ENCODE measurements at places on chromosomes 2 and 18.
A peak's percentile ranks its signal among the peaks of the same experiment; 100 is the strongest.

DNA sequence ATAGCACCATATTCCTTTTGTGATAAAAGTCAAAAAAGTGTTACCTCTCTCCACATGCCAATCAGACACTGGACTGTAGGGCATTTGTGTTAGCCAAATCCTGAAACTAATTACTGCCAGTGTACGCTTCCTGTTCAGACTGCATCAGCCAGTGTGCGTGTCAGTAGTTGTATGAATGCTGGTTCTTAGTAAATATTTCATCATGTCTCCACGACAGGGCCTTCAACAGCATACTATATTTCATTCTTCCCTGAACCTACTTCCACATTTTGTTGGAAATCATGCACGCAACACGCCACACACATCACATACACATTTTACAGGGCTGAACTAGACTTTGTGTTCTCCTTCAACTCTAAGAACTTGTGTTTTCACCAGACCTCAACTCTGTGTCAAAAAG is 77.5 kb downstream of the EPB41L3 start:
- DNase-seq: no peak

- DNase-seq: no peak
Observed at GRCh38 chr18:73408469-73408868, 540.7 kb upstream of the NETO1 start.

GRCh38 chr2:160735696-160736095 is 242.1 kb upstream of the RBMS1 start:
- no peak for DNase-seq

GRCh38 chr2:151289972-151290866 is 751 bp upstream of the NMI start:
- DNase-seq: no peak

GRCh38 chr2:209579230-209579749 is 155.4 kb downstream of the MAP2 start:
- no peak for DNase-seq

DNA sequence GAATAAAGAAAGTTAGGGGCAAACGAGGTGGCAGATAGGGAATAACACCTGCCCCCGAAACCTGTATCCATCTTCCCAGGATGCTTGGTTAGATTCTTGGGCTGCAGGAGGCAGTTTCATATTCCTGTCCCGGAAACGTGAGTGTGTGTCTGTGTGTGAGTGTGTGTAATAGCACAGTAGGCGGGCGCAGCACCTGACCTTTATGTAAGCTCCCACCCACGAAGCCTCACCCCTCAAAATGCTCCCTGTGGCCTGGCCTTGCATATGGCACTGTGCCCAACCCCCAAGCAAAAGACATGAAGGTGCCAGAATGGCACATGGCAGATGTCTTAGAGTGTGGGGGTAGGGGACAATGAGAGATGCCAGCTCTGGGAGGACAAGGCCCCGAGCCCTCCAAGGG is 48.9 kb downstream of the EFR3B start:
- no peak for DNase-seq

- no peak for DNase-seq
Observed at GRCh38 chr2:135893374-135893794, 17.1 kb upstream of the MCM6 start.

DNA sequence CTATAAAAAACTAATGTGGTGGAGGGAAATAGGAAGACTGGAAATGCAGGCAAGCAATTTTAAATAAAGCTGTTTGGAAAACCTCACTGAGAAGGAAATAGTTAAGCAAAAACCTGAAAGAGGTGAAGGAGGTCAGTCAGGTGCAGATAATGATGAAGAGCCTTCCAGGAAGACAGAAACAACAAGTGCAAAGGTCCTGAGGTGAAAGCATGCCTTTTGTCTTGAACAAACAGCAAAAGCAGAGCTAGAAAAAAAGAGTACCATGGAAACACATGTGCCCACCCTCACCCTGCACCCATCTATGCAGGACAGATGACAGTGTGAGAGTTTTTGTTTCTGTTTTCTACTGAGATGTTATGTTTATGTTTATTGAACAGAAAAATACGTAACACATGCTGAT is 8.1 kb upstream of the ZBTB14 start:
- no peak for DNase-seq

GRCh38 chr2:162967147-162967546 is 128.6 kb upstream of the KCNH7 start:
- DNase-seq: no peak

GRCh38 chr2:129056309-129056958 is 737.8 kb upstream of the HS6ST1 start:
- no peak for DNase-seq

DNA sequence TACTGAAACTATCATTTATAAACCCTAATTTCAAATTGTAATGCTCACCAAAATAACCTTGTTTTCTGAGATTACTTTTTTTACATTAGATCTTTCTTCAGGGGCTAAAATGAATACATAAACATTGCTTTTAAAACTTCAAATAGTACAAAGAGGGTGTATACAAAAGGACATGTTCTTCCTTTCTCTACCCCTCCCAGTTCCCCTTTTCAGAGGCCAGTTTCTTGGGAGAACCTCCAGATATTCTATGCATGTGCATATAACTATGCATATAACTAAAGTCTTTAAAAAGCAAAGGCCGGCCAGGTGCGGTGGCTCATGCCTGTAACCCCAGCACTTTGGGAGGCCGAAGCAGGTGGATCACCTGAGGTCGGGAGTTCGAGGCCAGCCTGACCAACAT is 10.6 kb upstream of the FAM117B start:
- no peak for DNase-seq

- no peak for DNase-seq
Observed at GRCh38 chr2:227536445-227536844, 62.2 kb upstream of the SCYGR2 start.

DNA sequence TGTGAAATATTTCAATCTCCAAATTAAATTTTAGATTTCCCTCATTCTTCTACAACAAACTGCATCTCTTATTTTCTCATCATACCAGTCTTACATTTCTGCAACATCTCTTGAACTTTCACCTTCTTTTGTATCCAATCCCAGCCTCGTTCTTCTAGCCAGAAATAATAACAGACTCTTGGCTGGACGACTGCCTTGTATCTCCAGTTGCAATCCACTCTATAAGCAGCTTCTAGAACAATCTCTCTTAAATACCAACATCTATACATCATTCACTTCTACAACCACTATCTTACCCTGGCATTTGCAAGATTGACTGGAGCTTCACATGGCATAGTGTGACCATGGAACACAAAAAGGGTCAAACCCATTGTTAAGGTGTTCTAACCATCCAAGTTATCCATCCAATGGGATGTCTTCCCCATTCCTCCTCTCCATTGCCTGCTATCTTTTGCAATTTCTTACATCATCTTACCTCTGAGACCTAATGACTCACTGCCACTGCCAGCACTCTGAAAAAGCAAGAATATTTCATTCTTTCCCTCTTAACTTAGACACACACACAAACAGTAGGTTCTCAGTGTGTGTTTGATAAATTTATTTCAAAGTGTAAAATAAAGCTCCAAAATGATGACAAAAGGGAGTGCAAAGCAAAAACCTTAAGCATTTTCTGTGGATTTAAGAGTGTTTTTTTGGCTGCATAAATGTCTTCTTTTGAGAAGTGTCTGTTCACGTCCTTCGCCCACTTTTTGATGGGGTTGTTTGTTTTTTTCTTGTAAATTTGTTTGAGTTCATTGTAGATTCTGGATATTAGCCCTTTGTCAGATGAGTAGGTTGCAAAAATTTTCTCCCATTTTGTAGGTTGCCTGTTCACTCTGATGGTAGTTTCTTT is 145.6 kb downstream of the METTL4 start:
- no peak for DNase-seq

- DNase-seq: no peak
Observed at GRCh38 chr2:58812771-58813344, 571.7 kb upstream of the FANCL start.

DNA sequence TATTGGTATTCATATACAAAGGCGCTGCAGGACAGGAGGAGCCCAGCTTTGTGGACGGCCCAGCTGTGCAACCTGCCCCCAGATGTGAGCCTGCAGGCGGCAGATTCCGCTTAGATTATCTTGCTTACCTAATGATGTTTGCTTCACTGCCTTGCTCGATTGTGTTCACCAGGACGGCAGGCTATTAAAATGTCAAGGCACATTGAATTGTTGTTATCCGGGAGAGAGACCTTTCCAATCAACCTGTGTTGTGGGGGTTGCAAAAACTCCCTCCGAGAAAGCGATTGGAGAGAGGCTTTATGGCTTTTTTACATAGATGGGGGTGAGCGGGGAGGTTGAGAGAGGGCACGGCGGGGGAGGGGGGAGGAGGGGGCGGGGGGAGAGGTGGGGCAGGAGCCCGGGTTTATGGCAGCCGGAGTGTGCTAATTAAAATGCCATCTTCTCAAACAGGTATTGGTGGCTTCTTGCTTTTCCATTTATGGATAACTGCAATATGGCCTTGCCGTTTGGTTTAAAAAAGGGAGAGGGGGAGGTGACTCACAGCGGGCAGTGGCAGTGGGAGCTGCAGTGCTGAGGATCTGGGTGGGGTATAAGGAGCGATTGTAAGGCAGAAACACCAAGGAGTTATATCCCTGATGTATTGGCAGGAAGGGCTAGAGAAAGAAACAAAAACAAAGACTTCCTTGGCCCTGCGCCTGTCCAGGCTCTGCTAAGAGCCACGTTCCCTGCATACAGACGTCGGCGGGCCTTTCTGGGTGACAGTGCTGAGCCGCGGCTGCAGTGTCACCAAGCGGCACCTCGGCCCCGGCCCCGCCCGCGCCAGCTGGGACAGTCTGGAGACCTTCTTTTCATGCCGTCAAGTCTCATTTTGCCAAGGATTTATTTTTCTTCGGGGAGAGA is 97.2 kb downstream of the INSIG2 start:
- DNase-seq: peak; percentile 14

GRCh38 chr2:11824901-11825828 is 78.7 kb downstream of the LPIN1 start:
- DNase-seq: no peak

- no peak for DNase-seq
Observed at GRCh38 chr2:199862788-199863187, 11.8 kb upstream of the FTCDNL1 start.

GRCh38 chr18:64803471-64803870 is 654.6 kb upstream of the LINC00305 start:
- no peak for DNase-seq

GRCh38 chr2:88950010-88950409 is 258.5 kb downstream of the RPIA start:
- DNase-seq: no peak

DNA sequence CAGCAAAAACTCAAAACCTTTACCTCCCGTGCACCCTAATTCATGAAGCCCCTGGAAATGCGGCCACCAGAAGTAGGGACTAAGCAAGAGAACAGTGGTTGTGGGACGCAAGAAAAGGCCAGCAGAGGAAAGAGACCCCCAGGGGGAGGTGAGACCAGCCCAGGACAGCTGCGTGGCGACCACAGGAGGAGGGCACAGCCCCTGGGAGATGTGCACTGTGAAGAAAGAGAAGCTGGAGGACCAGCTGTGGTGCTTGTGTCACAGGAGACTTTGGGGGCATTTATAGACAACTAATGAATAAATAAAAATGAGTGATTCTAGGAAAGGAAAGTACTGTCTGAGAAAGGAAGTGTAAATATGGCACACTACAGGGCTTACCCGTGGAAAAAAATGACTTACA is 263.8 kb downstream of the EIPR1 start:
- no peak for DNase-seq

DNA sequence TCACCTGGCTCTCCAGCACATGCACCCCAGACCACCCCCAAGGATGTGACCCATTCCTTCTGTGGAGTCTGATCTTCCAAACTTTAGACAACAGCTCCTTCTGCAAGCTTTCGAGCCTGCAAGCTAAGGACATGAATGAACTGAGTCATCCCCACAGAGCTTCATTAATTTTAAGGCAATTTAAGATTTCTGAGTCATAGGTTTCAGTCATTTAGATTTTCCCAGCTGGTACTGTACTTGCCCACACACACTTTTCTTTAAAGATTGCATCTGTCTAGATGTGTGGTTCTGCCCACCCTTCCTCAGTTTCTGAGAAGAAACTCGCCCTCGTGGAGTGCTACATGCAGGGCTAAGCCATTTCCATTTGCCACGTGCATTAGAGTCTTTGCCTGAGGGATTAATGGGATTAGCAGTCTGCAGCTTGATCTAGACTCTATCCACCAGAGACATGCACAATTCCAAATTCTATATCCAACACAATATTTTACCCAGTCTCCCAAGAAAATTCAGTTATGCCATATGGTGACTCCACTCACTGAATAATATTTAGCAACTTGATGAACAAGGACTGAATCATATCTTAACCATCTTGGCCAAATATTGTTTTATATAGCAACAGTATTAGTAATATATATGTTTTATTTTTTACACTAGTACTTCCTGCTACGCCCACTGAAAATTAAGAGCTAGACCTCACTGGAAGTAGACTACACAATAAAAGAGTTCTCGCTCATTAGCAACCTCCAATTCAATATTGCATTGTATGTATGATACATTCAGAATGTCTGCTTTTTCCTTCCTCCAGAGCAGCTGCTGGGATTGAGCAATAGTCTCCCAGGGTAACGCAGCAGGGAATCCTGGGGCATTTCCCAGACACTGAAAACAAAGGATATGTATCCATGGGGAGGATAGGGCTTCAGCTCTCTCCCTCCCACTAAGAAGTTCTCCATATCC is 14.3 kb upstream of the TRIB2 start:
- no peak for DNase-seq

DNA sequence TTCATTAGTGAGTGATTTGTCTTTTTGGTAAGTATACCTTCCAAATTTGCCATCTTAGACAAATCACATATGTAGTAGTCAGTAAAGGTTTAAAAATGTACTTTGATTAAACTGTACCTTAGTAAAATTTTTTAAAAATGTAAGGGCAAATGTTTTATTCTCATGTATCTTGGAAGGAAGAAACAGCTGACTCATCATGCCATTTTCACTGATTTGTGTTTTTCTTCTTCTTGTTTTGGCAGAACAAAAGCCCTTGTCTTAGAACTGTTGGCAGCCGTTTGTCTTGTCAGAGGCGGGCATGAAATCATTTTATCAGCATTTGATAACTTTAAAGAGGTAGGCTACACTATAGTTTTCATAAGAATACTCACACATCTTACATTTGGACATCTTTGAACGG is 136.5 kb downstream of the PRPF40A start:
- no peak for DNase-seq

- DNase-seq: peak; percentile 67
Observed at GRCh38 chr2:70984576-70985282, 6.3 kb downstream of the ANKRD53 start.

DNA sequence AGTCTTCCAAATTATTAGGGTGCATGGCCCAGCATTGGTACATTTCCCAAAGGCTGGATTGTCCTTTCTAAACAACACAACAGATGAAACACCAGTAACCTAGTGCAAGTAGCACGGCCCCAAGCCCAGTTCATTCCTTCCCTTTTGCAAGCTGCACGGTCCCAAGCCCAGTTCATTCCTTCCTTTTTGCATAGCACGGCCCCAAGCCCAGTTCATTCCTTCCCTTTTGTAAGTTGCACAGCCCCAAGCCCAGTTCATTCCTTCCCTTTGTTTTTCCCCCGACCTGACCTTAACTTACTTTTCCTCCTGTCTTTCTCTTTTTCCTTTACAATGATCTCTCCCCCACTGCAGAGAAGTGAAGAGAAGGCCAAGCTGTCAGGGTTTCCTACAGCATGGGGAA is 60.9 kb downstream of the C18orf63 start:
- DNase-seq: no peak
